ENCODE measurements at places on chromosomes 12 and 14. TPM values are rescaled to one million over a fixed set of nuclear protein-coding genes. Genes with fewer than 3 reads are reported as not detected.

DNA sequence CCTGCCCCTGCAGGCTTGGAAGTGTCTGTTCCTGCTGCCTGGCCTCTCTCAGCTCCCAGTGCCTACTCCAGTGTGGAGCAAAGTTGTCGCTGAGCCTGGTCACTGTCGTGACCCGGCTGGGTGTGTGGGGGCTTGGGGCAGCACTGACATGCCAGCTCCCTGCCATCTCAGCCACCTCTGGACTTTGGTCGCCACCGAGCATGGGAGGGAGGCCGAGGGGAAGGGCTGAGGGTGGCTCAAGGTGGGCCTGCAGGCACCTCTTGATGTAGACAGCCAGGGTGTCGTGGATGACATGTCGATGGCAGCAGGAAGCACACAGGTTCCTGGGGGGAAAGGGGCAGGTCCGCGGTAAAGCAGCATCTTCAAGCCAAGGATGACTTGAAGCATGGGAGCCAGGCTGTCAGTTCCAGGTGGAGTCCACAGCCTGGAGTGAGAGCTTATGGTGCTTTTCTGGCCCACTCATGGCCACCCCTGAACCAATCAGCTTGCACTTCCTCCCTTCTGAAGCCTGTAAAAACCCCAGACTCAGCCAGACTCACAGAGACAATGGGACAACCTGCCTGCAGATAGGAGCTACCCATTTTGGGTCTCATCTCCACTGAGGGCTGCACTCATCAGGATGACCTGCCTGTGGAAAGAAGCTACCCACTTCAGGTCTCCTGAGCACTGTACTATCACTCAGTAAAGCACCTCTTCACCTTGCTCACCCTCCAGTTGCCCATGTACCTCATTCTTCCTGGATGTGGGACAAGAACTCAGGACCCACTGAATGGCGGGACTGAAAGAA, 210.1 kb downstream of the MON2 start:
- no peak overlapping the region for H3K4me3 ChIP-seq
- H3K4me1 ChIP-seq, result peaks cover 11% of the 10 kb centered on the region
- DNase-seq, result no peak
- H3K27me3 ChIP-seq, result no peaks in the 10 kb centered on the region
- no peaks in the 10 kb centered on the region for H3K36me3 ChIP-seq
- H3K27ac ChIP-seq, result no peak overlapping the region

TXNDC16 gene
- 5.1 TPM for total RNA-seq

GRCh38 chr14:68637106-68638021, 155.5 kb downstream of the ZFP36L1 start:
- DNase-seq, result peak; percentile 50
- no peaks in the 10 kb centered on the region for H3K36me3 ChIP-seq
- H3K4me1 ChIP-seq, result peaks cover 28% of the 10 kb centered on the region

- H3K4me1 ChIP-seq, result no peaks in the 10 kb centered on the region
- DNase-seq, result no peak
- H3K36me3 ChIP-seq, result no peaks in the 10 kb centered on the region
- no peak overlapping the region for H3K4me3 ChIP-seq
Observed at GRCh38 chr14:34065690-34066391, 115.0 kb upstream of the EGLN3 start.

- H3K27me3 ChIP-seq, result no peaks in the 10 kb centered on the region
- DNase-seq, result peak; percentile 82
- H3K4me3 ChIP-seq, result peak overlapping the region; percentile 75
- peaks cover 17% of the 10 kb centered on the region for H3K36me3 ChIP-seq
Observed at GRCh38 chr14:101761881-101762529, 496 bp downstream of the PPP2R5C start.

DNA sequence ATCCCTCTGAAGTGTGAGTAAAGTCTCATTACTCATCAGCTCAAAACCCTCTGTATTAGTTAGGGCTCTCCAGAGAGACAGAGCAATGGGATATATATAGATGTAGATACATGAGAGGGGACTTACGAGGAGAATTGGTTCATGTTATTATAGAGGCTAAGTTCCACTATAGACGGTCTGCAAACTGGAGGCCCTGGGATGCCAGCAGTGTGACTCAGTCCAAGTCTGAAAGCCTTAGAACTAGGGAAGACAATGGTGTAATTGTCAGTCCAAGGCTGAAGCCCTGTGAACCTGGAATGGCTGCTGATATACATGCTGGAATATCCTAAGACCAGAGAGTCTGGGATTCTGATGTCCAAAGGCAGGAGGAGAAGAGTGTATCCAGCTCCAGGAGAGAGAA, 57.3 kb upstream of the CEP83 start:
- no peak overlapping the region for H3K4me3 ChIP-seq
- no peaks in the 10 kb centered on the region for H3K27me3 ChIP-seq
- H3K4me1 ChIP-seq, result no peaks in the 10 kb centered on the region

DNA sequence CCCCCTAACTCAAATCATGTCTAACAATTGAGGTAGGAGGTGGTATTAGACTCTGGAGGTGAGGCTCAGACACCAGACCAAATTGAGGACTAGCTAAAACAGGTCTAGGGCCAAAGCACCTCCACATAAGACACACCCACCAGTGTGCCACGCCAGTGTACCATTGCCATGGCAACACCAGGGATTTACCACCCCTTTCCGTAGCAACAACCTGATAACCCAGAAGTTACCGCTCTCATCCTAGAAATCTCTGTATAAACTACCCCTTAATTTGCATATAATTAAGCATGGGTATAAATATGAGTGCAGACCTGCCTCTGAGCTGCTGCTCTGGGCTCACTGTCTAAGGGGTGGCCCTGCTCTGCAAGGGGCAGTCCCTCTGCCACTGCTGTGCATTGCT, 57.4 kb upstream of the PPP2R5C start:
- H3K4me1 ChIP-seq, result peaks cover 25% of the 10 kb centered on the region
- no peak for DNase-seq
- no peak overlapping the region for H3K4me3 ChIP-seq
- H3K27me3 ChIP-seq, result no peaks in the 10 kb centered on the region

- H3K27me3 ChIP-seq, result no peaks in the 10 kb centered on the region
- DNase-seq, result no peak
- peaks cover 39% of the 10 kb centered on the region for H3K4me1 ChIP-seq
- H3K27ac ChIP-seq, result no peak overlapping the region
- H3K4me3 ChIP-seq, result no peak overlapping the region
Observed at GRCh38 chr14:49975799-49976198, 82.9 kb downstream of the ARF6 start.

DNA sequence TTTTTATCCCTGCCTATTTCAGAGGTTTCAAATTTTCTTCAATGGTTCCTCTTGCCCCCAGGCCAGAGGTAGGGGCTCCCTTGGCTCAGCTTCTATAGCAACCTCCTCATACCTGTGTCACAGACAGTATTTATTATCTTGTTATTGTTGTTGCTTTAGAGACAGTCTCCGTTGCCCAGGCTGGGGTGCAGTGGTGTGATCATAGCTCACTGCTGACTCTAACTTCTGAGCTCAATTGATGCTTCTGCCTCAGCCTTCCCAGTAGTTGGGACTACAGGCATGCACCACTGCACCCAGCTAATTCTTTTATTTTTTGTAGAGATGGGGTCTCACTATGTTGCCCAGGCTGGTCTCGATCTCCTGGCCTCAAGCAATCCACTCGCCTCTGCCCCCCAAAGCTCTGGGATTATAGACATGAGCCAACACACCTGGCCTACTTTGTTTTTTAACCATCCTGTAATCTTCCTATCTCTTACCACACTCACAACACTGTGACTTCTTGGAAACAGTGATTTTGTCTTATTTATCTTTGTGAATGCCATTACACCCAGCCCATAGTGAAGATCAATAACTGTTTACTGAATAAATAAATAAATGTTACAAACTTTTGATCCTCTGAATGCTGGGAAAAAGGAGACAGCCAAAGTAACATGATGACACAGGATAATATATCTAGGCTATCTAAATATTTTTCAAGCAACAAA, 95.9 kb downstream of the PHLDA1 start:
- no peaks in the 10 kb centered on the region for H3K36me3 ChIP-seq
- H3K4me3 ChIP-seq, result no peak overlapping the region
- no peak for DNase-seq
- H3K27ac ChIP-seq, result no peak overlapping the region
- H3K4me1 ChIP-seq, result peaks cover 20% of the 10 kb centered on the region

DNA sequence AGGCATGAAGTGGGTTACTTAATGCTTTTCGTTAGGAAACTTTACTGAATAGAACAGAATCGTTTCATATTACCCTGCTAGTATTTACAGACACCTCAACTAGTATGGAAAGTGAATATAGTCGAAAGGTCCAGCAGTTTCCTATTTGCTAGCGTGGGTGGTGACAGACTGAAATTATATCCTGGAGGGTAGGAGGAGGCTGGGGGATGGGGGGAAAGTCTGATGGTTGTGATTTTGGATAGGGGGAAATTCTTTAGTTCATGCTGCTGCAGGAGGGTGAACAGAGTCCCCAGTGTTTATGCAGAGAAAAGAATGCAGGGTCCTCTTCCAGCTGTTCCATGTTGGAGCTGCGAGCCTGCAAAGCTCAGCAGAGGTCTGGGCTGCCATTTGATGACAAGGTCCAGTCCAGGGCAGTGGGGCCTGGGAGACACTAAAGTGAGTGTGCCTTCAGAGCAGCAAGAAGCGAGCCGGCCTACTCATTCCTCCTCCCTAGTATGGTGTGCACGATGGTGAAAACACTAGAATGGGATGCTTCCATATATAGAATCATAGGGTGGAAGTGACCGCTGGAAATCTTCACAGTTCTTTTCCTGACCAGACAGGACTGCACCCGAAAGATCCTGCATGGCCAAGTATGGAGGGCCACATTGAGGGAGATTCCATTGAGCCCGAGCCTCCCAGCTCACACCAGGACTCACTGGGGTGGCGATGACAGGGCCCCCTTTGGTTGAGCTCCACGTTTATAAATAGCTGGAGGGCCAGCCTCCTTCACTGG, 2.1 kb downstream of the SAMD4A start:
- peak overlapping the region; percentile 72 for H3K4me3 ChIP-seq
- no peak overlapping the region for H3K27ac ChIP-seq
- DNase-seq, result no peak
- H3K4me1 ChIP-seq, result peaks cover 26% of the 10 kb centered on the region

- peaks cover 87% of the 10 kb centered on the region for H3K36me3 ChIP-seq
- H3K4me3 ChIP-seq, result no peak overlapping the region
- DNase-seq, result peak; percentile 53
- H3K27me3 ChIP-seq, result no peaks in the 10 kb centered on the region
- H3K4me1 ChIP-seq, result no peaks in the 10 kb centered on the region
- H3K27ac ChIP-seq, result no peak overlapping the region
Observed at GRCh38 chr12:132018193-132018916, 68.6 kb downstream of the EP400 start.

SPTB gene
- total RNA-seq, result 3.0 TPM

GRCh38 chr12:98275131-98275475, 240.3 kb upstream of the TMPO start:
- no peak overlapping the region for H3K4me3 ChIP-seq
- H3K4me1 ChIP-seq, result no peaks in the 10 kb centered on the region
- H3K36me3 ChIP-seq, result no peaks in the 10 kb centered on the region

IGF1 gene
- total RNA-seq, result 6.0 TPM

- peak; percentile 90 for DNase-seq
- peak overlapping the region; percentile 56 for H3K27ac ChIP-seq
- H3K4me3 ChIP-seq, result no peak overlapping the region
- H3K36me3 ChIP-seq, result no peaks in the 10 kb centered on the region
Observed at GRCh38 chr12:26523708-26524150, 309.3 kb downstream of the ITPR2 start.

GRCh38 chr12:4417455-4417854, 28.2 kb downstream of the FGF6 start:
- no peaks in the 10 kb centered on the region for H3K36me3 ChIP-seq
- H3K27me3 ChIP-seq, result peaks cover 14% of the 10 kb centered on the region
- H3K4me1 ChIP-seq, result no peaks in the 10 kb centered on the region
- no peak overlapping the region for H3K27ac ChIP-seq
- H3K4me3 ChIP-seq, result no peak overlapping the region

- H3K36me3 ChIP-seq, result peaks cover 47% of the 10 kb centered on the region
- H3K4me1 ChIP-seq, result no peaks in the 10 kb centered on the region
- DNase-seq, result no peak
- no peak overlapping the region for H3K27ac ChIP-seq
- H3K4me3 ChIP-seq, result no peak overlapping the region
Observed at GRCh38 chr14:87966816-87967215, 26.2 kb downstream of the GALC start.

GRCh38 chr14:35297706-35298105, 5.5 kb downstream of the PSMA6 start:
- H3K36me3 ChIP-seq, result no peaks in the 10 kb centered on the region
- peaks cover 69% of the 10 kb centered on the region for H3K4me1 ChIP-seq
- H3K27me3 ChIP-seq, result no peaks in the 10 kb centered on the region
- H3K27ac ChIP-seq, result no peak overlapping the region
- H3K4me3 ChIP-seq, result no peak overlapping the region

DNA sequence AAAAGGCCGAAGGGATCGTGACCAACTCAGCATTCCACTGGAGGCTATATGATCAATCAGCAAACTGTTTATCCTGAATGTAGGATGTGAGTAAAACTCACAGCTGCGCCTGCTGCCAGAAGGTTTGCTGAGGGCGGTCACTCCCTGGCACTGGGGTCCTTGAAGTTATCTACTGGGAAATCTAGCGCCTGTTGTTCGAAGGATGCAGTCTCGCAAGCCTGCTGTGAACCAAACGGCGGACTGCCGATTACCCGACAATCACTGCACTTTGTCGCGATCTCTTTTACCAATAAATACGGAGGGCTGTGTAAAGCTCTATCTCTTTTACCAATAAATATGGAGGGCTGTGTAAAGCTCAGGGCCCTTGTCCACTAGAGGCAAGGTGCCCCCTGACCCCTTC, 12.9 kb downstream of the DDX51 start:
- no peaks in the 10 kb centered on the region for H3K4me1 ChIP-seq
- no peak overlapping the region for H3K27ac ChIP-seq
- H3K36me3 ChIP-seq, result peaks cover 10% of the 10 kb centered on the region
- DNase-seq, result peak; percentile 23
- no peak overlapping the region for H3K4me3 ChIP-seq

DNA sequence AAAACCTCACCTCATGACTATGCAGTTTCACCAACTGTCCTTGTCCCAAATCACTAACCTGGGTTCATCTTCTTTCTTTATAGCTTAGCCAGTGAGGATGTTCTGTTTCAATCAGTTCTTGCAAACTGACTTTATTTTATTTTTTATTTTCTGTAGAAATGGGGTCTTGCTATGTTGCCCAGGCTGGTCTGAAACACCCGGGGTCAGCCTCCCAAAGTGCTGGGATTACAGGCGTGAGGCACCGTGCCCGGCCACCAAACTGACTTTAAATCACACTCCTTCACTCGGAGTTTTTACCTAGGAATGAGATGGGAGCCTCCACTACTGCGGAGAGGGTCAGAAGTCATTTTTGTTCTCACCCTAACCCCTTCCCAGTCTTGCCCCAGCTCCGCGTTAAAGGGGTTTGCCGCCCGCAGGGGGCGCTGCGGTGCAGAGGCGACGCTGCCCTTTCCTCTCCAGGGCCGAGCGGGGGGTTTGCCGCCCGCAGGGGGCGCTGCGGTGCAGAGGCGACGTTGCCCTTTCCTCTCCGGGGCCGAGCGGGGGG, 7.0 kb upstream of the B4GALNT3 start:
- DNase-seq, result peak; percentile 69
- H3K4me3 ChIP-seq, result no peak overlapping the region
- no peaks in the 10 kb centered on the region for H3K4me1 ChIP-seq
- no peaks in the 10 kb centered on the region for H3K36me3 ChIP-seq
- peaks cover 4% of the 10 kb centered on the region for H3K27me3 ChIP-seq
- no peak overlapping the region for H3K27ac ChIP-seq
